A172 (cell line): ENCODE measurements at places on chromosomes 5 and 9.

DNA sequence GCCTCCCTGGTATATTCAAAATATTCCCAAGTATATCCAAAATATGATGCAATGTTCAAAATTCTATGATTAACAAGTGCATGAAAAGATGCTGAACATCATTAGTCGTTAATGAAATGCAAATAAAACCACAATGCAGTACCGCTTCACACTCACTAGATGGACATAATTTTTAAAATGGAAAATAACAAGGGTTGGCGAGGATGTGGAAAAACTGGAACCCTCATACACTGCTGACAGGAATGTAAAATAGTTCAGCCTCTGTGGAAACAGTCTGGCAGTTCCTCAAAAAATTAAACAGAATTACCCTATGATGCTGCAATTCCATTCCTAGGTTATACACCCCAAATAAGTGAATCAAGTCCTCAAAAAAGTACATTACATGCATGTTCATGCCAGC is 36.1 kb upstream of the MYOT start:
- no peak for DNase-seq

DNA sequence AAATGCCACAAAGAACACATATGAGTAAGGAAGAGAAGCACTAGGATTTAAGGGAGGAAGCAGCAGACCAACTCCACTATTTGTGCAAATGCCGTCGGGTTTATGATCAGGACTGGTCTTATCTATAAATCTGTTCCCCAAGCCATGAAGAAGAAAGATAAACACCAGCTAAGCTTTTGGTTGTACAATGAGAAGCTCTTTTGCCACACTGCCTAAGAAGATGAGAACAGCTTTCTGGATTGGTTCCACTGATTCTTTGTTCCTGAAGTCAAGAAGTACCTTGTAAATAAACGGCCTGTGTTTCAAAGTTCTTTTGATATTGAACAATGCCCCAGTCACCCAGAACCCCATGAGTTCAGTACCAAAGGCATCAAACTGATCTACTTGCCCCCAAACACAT is 93.9 kb downstream of the RFX3 start:
- no peak for DNase-seq

- DNase-seq = no peak
Measured at GRCh38 chr9:16461137-16461840, 409.2 kb downstream of the BNC2 start.

GRCh38 chr5:66981266-66982055 is 215.1 kb downstream of the CD180 start:
- DNase-seq = no peak

DNA sequence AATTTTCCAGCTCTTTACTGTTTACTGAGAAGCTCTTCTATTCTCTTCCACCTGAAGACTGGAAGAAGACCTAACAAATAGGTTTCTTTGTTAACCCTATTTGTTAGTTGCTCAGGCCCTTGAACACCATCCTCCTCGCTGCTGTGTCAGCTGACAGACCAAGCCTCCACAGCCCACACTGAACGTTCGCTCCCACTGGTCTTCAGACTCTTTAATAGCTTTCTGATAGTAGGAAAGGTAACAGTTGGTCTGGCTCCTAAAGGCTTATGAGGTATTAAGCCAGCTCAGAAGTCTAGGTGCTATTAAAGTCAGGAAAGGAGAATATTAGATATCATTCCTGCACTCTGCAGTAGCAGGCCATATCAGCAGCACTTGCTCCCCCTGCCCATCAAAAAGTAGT is 23.3 kb upstream of the F2R start:
- DNase-seq = no peak

DNA sequence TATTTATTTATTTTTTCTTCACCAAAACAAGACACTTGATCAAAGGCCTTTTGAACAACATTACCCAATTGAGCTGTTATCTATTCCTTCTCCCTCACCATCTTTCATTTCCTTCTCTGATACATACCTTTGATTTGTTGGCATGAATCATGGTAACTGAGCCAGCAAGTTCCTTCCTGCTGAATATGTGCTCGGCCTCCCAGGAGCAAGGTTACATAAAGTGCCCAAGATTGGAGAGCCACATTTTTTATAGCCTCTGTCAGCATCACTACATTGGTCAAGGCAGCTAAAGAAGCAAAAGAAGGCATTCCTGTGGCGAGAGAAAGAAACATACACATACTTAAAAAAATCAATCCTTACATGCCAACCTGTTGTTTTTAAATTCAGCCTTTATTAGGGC is 369.6 kb downstream of the CYLC2 start:
- DNase-seq = peak; percentile 88

DNA sequence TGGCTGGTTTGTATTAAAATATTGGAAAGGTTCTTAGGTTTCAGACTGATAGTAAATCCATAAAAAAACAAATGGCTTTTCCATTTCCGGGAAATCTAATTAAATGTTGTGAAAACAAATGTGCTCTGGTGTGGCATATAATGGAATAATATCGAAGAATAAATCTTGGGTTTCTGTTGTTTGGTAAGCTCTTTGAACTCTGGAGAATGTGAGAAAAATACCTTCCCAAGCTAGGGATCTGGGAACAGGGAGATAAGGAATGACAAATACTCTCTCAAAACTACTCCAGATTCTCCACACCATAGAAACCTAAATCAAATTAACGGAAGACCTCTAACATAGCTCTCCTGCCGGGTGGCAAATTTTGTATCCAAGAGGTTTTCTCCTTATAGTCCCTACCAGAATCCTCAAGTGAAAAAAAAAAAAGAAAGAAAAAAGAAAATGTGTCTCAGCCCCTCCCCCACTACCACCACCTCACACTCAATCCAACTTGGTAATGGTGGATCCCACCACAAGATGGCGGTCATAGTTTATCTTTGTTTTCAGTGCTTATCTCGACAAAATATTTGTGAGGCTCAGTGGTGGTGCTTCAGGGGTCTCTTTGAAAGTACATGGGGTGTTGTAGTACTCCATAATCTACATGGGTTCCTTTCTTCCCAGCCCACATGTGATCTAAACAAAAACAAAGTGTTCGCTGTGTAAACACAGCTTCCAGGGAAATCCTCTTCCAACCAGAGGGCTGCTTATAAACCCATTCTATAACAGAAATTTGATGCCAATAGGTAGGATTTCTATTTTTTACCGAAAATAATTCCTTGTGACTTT is 54.5 kb upstream of the FST start:
- peak; percentile 47 for DNase-seq

DNA sequence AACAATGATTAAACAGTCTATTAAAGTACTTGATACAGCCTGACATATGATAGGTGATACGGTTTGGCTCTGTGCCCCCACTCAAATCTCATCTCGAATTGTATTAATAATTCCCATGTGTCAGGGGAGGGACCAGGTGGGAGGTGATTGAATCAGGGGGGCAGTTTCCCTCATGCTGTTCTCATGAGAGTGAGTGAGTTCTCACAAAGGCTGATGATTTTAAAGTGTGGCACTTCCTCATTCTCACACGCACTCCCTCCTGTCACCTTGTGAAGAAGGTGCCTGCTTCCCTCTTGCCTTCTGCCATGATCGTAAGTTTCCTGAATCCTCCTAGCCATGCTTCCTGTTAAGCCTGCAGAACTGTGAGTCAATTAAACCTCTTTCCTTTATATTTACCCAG is 40.1 kb upstream of the TARS1 start:
- no peak for DNase-seq
